CD4-positive, alpha-beta T cell treated with Interleukin-1 beta for 1 hour (primary cell): ENCODE measurements at places on chromosomes 16 and 17.

GRCh38 chr16:86697715-86698114, 119.4 kb downstream of the FOXL1 start:
- DNase-seq = no peak

- DNase-seq = no peak
Observed at GRCh38 chr17:60165971-60166370, 16.2 kb downstream of the CA4 start.

DNA sequence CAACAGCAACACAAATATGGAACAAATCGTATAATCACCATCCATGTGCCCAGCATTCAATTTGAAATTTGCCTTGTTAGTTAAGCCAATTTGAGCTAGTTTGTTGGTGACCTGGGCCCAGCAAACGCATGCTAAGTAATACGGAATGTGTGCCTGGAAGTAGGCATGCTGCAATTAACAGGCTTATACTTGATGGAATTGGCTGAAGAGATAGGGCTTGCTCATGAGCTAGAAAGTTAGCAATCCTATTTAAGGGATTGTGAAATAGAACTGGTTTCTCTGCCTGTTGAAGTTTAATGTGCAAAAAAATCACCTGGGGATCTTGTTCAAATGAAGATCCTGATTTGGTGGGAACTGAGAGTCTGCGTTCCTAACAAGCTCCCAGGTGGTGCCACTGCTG, 8.5 kb upstream of the LPO start:
- DNase-seq = no peak

DNA sequence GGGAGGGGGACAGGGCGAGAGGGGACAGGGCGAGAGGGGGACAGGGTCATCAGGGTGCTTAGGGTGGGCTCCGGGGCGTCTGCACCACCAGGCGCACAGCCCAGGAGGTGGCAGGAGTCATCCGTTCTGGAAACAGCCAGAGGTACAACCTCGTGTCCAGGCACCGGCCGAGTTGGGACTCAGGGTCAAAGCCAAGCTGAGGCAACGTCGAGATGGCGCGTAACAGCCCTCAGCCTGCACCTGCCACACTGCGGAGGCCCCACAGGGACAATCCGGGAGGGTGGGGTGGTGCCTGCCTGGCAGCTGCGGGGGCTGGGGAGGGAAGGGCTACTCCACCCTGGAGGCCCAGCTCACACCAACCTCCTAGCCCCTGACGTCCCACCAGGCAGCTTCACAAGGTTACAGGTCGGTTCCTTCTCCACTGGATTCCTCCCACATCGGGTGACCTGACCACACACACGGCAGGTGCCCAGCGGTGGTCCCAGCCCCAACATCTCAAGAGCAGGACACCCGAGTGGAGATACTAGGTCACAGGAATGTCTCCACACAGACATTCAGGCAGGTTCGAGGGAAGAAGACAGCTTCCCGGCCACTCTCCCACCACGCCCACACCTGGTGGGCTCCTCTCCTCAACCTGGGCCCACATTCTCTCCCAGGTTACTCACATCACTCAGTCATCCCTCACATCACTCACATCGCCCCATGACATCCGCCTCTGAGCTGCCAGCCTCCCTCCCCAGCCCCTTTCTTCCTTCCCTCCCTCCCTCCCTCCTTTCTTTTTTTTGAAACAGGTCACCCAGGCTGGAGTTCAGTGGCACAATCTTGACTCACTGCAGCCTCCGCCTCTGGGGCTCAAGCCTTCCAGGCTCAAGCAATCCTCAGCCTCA, 47.3 kb downstream of the RPH3AL start:
- no peak for DNase-seq

DNA sequence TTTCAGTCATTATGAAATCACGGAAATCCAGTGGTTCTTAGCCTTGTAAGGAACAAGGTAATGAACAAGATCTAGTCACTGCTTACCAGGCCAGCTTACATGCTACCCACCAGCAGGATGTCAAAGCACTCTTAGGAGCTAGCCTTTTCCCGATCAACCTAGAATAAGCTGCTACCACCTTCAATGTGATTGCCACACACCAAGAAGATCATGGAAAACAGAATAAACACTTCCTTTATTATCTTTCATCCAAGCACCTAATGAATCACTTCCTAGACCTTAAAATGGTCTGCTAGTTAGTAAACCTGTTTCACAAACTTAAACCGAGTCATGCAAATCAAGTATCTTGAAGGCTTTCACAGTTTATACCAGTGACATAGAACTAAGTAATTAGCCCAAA, 5.0 kb downstream of the BBS2 start:
- DNase-seq = no peak

GRCh38 chr17:9676084-9676483, 30.8 kb downstream of the USP43 start:
- DNase-seq = no peak

GRCh38 chr17:17913695-17914332, 58.4 kb downstream of the TOM1L2 start:
- DNase-seq = peak; percentile 9

DNA sequence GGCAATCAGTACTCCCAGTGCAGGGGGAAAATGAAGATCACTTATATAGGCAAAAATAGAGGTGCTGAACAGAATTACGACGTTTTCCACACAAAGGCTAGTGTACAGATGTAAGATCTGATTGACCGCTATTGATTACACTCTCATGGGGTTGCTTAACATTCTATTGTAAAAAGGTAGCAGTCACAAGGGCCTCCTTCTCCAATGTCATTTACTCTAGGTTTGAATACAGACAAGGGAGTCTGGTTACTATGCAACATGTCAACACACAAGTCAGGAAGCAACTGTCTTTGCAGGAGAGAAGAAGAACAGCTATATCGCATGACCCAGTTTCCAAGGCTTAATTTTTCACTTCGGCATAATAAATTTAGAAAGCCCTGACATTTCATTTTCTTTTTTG, 7.9 kb downstream of the KRT37 start:
- DNase-seq = no peak

- DNase-seq = no peak
Observed at GRCh38 chr17:27816946-27817345, 16.6 kb upstream of the NOS2 start.

- DNase-seq = no peak
Observed at GRCh38 chr16:7571366-7571765, 238.7 kb downstream of the RBFOX1 start.

- no peak for DNase-seq
Observed at GRCh38 chr16:21611556-21612384, 12.4 kb downstream of the METTL9 start.

GRCh38 chr17:10021272-10021984, 116.4 kb upstream of the RCVRN start:
- no peak for DNase-seq

GRCh38 chr17:80604670-80605010, 60.0 kb downstream of the RPTOR start:
- no peak for DNase-seq

DNA sequence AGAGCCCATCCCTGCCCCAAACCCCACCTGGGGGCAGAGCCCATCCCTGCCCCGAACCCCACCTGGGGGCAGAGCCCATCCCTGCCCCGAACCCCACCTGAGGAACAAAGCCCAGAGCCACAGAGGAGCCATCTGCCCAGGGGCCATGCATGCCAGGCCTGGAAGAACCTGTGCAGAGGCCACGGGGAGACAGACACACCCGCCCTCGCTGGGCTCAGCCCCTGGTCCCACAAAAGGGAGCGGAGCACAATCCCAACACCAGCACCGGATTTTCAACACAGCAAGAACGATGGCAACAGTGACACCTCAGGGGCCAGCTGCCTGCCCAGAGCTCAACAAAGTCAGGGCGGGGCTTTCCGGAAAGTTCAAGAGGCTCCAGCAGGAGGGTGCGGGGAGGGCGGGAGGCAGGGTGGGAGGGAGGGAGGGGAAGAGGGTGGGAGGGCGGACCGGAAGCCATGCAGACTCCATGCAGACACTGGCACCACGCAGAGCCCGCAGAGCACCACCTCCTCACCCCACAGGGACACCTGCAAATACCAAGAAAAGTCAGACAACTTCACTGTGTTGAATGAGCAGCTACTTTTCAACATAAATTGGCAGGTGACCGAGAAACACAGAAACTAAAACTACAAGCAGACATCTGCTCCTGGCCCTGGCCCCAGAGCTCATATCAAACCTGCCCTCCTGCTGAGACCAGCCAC, 27.9 kb upstream of the C16orf95 start:
- peak; percentile 64 for DNase-seq

DNA sequence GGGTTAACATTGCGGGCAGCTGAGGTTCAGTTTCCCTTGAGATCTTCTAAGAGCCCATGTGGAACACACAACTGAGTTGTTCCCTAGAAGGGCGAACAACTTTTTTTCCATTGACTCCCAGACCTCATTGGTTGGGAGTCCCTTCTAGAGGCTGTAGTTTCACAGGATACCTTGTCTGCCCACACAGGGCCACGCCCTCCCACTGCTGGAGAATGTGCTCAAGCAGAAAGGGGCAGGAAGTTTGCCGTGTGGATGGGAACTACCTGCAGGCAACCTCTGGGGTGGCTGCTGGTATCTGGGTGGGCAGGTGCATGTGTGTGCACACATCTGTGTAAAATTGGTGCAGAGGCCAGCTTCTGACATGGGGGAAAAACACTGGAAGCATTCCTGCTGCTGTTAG, 178.8 kb upstream of the PSMD7 start:
- no peak for DNase-seq

DNA sequence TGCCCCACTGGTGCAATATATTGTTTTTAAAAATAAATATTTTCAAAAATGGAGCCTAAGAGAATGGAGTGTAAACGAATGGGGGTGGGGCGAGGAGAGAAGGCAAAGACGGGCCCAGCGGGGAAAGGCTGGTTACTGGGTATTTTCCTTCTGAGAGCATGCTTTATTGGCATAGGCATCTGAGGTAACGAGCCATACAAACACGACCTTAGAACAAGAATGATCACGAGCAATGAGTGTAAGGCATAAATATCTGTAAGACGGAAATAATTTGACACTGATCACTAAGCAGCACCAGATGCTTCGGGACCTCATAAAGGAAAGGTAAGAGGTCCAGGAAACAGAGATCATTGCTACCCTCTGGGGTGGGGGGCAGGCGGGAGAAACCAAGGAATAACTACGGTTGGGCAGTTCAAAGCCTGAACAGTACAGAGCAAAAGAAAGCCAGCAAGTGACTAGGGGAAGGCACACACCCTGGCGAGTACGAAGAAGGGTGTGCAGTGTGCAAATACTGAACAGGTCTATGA, 959 bp downstream of the SSH2 start:
- DNase-seq = peak; percentile 1

GRCh38 chr16:88357317-88358022, 25.3 kb upstream of the ZNF469 start:
- DNase-seq = no peak

DNA sequence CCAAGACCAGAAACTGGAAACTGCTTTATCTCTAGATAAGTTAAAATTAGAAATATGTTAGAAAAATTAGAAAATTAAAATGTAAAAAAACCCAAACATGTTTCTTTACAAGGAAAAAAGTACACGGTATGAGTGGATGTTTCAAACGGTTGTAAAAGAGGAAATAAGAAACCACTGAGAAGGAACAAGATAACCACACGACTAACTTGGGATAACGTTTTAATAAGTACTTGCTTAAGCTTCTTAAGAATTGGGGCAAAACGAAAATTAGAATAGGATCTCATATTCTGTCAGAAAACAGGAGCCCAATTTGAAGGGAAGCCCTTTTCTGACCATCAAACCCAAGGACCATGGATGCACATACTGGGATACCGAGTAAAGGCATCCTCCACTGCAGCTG, 31.0 kb downstream of the MBTPS1 start:
- no peak for DNase-seq

GRCh38 chr16:66517586-66518263, 32.2 kb downstream of the TK2 start:
- DNase-seq = no peak

DNA sequence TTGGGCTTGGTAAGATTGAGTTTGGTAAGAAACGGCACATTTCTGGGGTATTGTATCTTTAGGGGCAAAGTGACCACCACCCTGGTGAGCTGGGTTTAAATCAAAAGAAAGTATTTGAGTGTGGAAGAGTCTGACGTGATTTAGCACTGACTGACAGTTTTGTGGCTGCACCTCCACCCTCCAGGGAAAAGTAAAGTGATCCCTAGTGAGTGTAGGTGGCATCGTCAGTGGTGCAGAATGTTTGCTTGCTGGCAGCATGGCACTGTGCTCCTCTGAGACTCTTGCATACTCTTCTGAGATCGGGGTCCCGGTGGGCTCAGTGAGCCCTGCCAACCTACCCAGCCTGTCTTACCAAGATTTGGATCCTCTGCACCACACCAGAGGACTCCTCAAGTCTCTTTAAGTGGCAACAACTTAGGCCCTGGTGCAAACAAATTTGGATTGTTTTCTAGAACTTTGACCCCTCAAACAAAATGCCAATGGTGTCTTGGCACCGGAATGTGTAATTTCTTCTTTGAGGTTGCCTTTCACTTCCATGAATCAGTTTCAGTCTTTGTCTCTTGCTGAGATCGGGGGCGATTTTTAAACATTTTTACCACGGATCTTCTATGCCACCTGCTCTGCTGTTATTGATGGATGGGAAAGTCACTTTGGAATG, 2.8 kb downstream of the PRKCB start:
- DNase-seq = no peak

- DNase-seq = no peak
Observed at GRCh38 chr17:57255182-57255775, 1.0 kb upstream of the MSI2 start.

- no peak for DNase-seq
Observed at GRCh38 chr17:67013891-67014290, 30.5 kb upstream of the CACNG1 start.

GRCh38 chr16:84785843-84786581, 33.8 kb upstream of the CRISPLD2 start:
- no peak for DNase-seq

- DNase-seq = no peak
Observed at GRCh38 chr17:80793851-80794267, 197.8 kb upstream of the CHMP6 start.

DNA sequence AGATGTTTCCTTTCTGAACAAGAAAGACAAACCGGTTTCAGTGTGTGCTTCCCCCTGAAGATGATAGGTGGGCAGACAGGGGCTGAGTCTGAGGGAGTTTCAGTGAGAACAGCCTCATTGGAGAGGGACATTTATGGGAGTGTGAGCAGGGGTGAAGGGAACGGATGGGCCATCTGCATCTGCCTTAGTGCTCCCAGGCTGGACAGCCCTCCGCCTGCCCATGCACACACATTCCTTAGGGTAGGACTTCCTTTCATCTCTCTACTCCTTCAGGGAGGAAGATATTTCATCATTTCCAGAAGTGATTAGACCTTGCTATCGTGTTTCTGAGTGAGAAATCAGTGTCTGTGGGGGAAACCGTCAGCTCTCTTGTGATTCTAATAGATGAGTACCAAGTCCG, 3.8 kb downstream of the SHISA6 start:
- DNase-seq = no peak

- peak; percentile 76 for DNase-seq
Observed at GRCh38 chr16:57084257-57084770, 8.1 kb upstream of the CPNE2 start.
